ENCODE measurements at places on chromosomes 5 and 9.

- DNase-seq = no peak
Observed at GRCh38 chr5:136192015-136192525, 892 bp downstream of the SMIM32 start.

GRCh38 chr9:13424204-13424603 is 144.7 kb upstream of the MPDZ start:
- no peak for DNase-seq

GRCh38 chr5:32543291-32543690 is 42.1 kb upstream of the SUB1 start:
- no peak for DNase-seq

DNA sequence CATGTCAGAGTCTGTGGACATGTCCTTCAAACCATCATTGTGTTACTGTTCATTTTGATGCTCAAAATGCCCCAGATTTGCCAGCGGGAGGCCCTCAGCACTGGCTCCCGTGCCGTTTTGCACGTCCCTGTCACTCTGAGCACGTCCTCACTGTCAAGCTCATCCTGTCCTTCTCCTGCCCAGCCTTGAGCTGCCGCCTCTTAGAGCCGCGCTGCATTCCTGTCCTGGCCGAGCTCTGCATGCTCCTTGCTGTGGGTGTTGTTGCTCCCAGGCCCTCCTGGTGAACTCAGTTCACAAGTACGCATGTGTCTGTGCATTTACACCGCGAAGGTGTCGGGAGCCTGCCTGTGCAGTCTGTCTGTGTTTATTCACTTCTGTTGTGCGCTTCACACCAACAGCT is 62.2 kb downstream of the WNK2 start:
- no peak for DNase-seq

DNA sequence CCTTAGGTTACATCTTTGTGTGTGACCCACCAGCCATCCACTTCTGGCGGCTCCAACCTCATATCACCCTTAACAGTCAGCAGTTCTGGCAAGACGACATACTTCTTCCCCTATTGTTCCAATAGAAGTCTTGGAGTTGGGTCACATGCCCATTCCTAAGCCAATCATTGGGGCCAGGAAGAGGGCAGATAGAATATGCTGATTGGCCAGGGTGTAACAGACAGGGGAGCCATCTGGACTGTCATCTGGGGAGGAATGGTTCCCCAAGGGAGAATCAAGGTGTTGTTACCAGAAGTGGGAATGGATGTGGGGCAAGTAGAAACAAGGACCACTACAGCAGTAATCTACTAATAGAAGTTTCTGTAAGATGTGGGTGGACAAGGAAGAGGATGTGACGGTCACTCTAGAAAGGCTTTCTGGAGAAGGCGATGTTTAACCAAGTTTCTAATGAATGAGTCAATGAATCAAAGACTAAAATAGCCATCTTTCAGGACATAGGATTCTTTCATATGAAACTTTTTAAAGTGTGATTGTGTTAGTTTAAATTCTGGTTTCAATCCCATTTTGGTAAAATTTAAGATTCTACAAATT is 200.4 kb downstream of the ARHGAP26 start:
- no peak for DNase-seq

DNA sequence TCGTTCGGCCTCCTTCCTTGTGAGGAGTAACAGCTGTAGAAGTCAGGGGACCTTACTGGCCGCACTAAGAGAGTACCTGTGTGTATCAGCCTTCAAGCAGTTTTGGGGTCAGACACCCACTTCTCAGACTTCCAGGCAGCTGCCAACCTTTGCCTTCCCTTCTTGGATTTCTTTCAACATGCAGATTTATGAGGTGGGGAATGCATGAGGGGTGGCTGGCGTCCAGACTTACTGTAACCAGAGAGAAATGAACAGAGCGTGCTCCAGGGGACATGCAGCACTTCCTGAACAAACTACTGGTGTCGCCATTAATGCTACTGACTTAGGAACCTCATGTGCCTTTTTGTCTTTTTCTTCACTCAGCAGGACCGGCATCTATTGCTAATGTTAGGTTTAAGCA is 46.7 kb downstream of the INSYN2B start:
- DNase-seq = no peak

DNA sequence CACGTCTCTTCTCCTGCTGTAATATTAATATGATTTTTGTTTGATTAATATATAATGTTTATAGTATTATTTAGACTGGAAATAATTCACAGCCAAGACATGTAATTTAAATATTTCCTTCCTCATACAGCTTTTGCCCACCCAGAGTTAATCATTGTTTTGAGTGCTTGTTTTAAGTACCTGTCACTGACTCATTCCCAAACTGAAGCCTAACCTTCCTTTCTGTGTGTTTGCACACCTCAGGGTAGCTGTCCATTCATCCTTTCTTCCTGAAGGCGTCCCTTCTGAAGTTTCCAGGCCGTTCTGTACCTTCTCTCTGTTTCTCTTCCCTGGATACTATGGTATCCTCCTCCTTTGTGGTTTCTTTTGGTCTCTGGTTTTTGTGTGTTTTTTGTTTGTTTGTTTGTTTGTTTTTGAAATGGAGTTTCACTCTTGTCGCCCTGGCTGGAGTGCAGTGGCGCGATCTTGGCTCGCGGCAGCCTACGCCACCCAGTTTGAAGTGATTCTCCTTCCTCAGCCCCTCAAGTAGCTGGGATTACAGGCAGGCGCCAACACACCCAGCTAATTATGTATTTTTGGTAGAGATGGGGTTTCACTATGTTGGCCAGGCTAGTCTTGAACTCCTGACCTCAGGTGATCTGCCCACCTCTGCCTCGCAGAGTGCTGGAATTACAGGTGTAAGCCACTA is 312.4 kb downstream of the DOCK8 start:
- DNase-seq = no peak

DNA sequence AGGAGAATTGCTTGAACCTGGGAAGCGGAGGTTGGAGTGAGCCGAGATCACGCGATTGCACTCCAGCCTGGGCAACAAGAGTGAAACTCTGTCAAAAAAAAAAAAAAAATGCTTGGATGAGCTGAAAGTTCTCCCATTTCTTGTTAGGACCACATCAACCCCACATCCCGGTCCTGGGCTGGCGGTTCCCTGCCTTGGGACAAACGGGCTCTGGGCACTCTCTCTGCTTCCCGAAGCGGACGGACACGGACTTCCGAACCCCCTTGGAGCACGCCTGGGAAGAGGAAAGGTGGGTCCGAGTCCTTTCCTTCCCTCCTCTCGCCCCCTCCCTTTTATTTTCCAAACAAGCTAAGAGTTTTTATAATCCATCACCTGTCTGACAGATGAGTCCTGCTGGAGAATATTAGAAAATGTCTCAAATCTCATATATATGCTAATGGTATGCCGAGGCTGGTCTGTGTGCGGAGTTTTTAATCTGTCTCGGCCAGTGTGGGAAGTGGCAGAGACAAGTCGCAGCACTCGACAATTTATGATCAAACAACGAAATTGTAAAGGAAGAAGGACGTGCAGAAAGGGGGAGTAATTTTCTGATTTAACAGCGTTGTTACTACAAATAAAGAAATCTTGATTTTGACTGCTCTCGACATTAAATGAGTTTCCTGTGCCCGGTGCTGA is 257.9 kb upstream of the IRX4 start:
- DNase-seq = no peak

GRCh38 chr5:137611794-137612435 is 112.8 kb upstream of the SPOCK1 start:
- DNase-seq = no peak

GRCh38 chr5:25448646-25449045 is 803.9 kb upstream of the CDH10 start:
- DNase-seq = no peak

DNA sequence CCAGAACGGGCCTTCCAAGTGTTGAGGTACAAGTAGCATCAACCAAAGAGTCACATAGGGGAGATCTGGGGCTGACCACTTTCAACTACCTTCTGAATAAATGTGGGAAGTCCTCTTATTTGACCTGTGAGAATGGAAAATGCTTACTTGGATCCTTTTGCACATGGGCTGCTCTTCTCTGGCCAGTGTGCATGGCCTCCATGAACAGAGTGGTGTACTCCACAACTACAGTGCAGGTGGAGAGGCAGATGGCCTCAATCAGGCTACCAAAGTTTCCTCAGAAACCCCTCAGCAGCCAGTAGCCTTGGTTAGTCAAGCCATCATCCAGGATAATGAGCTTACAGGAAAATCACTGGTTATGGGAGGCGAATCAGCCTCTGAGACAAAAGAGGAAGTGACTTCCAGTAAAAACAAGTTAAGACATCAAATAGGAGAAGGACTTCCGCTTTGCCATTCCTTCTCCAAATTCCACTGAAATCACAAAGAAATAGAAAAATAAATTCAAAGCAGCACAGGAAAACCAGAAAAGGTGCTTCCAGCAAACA is 18.3 kb upstream of the FCHO2 start:
- peak; percentile 66 for DNase-seq

DNA sequence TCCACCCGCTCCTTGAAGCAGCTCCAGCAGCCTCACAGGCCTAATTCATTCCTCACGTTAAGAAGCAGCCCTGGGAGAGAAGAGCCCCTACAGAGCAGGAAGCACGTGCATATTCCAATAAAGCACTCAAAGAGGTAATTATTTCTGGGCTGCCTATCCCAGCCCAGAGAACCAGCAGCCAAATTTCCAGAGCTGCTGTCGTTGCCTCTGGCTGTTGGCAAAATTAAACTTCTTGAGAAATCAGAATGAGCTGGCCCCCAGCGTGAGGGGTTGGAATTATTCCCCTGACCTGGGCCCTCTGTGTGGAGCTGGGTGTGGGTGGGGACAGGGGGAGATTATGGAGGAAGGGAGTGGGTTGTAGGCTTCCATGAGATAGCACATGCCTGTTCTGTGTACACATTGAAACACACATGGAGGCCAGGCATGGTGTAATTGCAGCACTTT is 86.8 kb upstream of the HSPA9 start:
- no peak for DNase-seq

- DNase-seq = peak; percentile 90
Observed at GRCh38 chr9:132381966-132382541, 24.6 kb downstream of the TTF1 start.

DNA sequence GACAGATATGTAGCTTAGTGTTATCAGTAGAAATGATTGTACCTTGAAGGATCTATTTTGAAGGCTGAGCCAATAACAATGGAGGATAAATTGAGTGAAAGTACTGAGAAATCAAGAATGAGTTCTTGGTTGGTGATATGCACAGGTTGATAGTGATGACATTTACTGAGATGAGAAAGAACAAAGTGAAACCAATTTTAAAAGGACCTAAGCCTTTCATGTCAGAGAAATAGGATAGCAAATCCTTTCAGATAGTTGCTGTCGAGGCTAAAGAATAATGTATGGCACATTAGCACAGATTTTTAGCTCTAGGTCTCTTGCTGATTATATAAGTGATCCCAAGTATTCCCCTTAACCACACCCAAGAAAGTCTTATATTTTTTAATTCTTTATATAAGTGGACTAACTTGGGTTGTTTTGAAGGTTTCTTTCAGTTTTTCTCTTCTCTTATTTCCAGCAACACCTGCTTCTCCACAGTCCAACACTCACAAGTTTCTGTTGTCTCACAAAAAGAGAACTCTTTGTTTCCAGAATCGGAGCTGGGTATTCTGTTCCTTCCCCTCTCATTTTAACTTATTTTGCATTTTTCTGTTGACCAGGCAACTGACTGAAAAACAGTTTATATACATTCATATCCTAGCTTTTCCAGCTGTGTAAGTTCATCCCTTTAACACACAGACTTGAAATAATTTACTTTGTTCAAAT is 286.9 kb upstream of the ATP10B start:
- DNase-seq = no peak

- DNase-seq = no peak
Observed at GRCh38 chr5:104965006-104965405, 1402.4 kb upstream of the NUDT12 start.

- peak; percentile 28 for DNase-seq
Observed at GRCh38 chr5:76571559-76571958, 51.6 kb downstream of the F2RL2 start.

DNA sequence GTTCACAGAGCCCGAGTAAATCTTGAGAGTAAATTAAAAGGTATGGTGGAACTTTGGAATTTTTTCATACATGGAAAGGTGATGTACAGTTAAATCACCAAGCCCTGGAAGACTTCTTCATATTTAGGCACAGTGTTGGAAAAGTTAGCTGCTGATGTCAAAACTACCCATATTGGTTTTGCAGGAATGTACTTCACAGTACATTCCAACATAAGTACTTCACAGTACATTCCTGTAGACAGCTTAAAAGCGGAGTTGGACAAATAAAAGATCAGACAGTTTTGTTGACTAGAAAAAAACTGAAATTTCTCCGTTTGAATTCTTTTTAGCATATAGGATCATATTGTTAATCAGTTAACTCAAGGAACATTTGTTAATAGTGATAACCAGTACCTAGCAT is 1.8 kb downstream of the RANBP17 start:
- no peak for DNase-seq

GRCh38 chr5:120985526-120985925 is 521.4 kb downstream of the PRR16 start:
- no peak for DNase-seq

DNA sequence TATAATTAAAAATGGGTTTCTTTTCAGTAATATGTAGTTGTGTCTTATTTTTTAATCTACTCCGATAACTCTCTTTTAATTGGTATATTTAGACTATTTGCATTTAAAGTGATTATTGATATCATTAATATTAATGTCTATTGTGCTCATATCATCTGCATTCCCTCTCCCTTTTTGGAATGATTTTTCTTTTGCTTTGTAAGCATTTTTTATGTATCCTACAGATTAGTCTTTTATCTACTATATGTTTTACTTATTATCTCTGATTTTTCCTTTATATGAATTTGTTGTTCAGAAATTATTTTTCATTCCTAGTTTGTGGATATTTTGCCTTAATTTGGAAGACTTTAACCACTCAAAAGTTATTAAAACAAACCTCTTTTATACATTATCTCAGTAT is 34.0 kb downstream of the NDUFS4 start:
- no peak for DNase-seq

- peak; percentile 8 for DNase-seq
Observed at GRCh38 chr9:89969881-89970639, 365.2 kb downstream of the GADD45G start.

DNA sequence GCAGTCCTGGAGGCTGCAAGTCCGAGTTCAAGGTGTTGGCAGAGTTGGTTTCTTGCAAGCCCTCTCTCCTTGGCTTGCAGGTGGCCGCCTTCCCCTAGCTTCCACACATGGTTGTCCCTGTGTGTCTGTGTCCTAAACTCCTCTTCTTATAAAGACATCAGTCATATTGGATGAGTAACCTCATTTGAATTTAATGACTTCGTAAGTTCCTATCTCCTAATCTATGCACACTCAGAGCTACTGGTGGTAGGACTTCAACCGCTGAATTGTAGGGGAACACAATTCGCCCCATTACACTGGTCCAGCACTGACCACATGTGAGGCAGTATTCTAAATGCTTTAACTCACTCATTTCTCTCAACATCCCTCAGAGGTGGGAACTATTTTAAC is 25.9 kb upstream of the ADAMTS2 start:
- DNase-seq = no peak

Data from MV-4-11 (cell line).